ENCODE measurements at places on chromosomes 11 and 22.

- no peak for DNase-seq
These were observed 211.6 kb upstream of the SESN3 start for GRCh38 chr11:95442531-95443050.

GRCh38 chr11:45687836-45688235 lies 22.4 kb upstream of the CHST1 start:
- DNase-seq: no peak

GRCh38 chr11:83292709-83293456 lies 6.7 kb upstream of the CCDC90B start:
- DNase-seq: no peak

- no peak for DNase-seq
These were observed 33.2 kb downstream of the SPATA19 start for GRCh38 chr11:133811850-133812685.

GRCh38 chr22:48359613-48359965 lies 1468.1 kb downstream of the BRD1 start:
- no peak for DNase-seq

DNA sequence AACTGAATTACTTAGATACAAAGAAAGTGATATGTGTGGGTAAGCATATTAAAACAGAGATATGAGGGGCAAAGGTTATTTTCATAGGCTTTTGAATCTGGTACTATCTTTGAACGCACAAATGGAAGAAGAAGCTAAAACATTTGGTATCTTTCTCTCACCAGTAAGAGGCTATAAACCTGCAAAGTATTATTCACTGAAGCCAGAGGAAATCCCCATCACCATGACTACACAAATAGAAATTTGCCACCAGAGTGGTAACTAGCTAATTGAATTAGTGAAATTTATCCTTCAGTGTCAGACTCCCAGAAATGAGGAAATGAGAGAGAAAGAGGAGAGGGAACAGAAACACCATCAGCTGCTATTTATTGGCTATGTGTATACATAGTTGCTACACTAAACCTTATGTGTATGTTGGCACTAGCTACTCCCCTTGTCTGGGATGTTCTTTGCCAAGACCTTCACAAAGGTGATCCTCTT lies 503.4 kb downstream of the DLG2 start:
- no peak for DNase-seq

DNA sequence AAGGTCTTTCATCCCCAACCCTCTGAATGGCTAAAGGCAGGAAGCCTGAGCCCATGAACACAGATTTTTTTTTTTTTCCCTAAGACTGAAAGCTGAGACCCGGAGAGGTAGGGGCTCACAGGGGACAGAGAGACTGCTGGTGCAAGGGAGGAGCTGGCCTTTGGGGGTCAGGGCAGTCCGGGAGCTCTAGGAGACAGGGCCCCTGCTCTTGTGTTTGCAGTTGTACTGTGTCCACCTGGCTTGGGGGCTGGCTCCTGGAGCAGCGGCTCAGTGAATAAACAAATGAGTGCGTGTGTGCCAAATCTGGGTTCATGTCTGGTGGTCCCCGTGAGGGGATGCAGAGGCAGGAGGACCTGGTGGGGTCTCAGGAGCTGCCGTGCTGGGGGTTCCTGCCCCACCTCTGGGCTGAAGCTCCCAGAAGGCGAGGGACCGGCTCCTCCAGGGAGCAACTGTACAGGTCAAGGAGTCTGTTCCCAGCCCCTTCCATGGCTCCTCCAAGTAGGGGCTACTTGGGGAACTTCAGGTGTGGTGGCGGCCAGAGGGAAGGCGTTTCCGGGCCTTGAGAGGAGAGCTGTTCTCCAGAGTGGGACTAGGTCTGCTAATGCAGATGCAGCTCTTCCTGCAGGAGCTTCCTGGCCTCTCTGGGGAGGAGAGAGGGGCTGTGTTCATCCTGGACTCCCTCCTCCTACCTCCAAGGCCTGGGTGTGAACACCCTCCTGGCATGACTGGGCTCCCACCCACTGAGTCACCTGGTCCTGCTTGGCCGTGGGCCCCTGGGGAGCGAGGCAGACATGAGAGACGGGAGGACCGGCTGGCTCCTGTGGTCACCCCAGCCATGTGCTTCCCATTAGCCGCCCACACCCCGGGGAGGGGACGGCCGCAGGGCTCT lies 57.6 kb downstream of the FBXO7 start:
- DNase-seq: no peak

DNA sequence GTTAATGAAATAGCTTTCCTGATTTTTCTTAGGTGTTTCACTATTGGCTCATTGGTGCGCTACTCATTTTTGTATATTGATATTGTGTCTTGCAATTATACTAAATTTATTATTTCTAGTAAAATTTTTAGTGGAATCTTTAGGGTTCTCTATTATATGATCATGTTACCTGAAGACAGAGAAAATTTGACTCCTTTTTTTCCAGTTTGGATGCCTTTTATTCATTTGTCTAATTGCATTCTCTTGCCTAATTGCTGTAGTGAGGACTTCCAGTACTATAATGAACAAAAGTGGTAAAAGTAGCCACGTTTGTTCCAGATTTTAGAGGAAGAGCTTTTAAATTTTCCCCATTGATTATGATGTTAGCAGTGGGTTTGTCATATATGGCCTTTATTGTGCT lies 114.0 kb upstream of the SERPIND1 start:
- DNase-seq: no peak

All from activated CD4-positive, alpha-beta T cell treated with anti-CD3 and anti-CD28 coated beads, Interleukin-2, amount 50 U/mL, for 1 hour (primary cell).